ENCODE measurements at places on chromosomes 3 and 15. TPM values are rescaled to one million over a fixed set of nuclear protein-coding genes. Genes with fewer than 3 reads are reported as not detected.

DNA sequence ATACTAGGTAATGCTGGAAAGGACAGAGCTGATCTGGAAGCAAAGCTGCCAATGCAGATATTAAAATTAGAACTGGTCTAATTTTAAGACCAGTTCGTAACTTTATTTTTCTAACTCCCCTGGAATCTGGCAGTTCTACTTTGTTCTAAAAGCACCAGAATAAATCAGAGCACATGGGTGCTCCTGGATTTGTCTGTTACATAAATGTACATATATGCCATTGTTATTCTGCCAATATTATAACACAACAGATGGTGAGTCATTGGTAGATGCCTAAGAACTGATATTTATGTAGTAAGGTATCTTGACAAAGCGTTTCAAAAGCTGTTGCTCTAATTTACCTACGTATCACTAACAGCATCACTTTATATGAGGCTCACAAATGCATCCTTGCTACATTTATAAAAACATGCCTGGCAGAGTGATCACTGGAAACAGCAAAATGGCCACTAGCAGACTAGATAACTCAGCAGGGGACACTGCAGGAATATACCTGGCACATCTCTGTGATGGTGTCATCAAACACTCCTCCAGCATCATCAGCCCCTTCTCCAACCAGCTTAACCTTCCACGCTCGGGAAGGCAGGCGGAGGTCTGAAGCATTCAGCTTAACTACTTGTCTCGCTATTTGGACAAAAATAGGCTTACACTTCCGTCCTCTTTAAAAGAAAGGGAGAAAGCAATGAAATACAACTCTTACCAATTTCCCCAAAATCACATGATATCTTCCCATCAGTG, 26.2 kb downstream of the FBXL22 start:
- no peak overlapping the region for H3K27ac ChIP-seq
- H3K36me3 ChIP-seq, result peaks cover 7% of the 10 kb centered on the region
- H3K27me3 ChIP-seq, result no peaks in the 10 kb centered on the region
- no peaks in the 10 kb centered on the region for H3K4me1 ChIP-seq
- no peak for DNase-seq

- no peak for DNase-seq
- H3K27me3 ChIP-seq, result peaks cover 56% of the 10 kb centered on the region
- no peak overlapping the region for H3K4me3 ChIP-seq
- no peaks in the 10 kb centered on the region for H3K4me1 ChIP-seq
Observed at GRCh38 chr15:88220443-88221335, 35.9 kb downstream of the NTRK3 start.

- H3K4me3 ChIP-seq, result no peak overlapping the region
- no peak overlapping the region for H3K27ac ChIP-seq
Observed at GRCh38 chr15:96345560-96346399, 15.3 kb downstream of the NR2F2 start.

- H3K4me1 ChIP-seq, result no peaks in the 10 kb centered on the region
- no peaks in the 10 kb centered on the region for H3K36me3 ChIP-seq
- H3K27ac ChIP-seq, result no peak overlapping the region
- no peaks in the 10 kb centered on the region for H3K27me3 ChIP-seq
- no peak for DNase-seq
- no peak overlapping the region for H3K4me3 ChIP-seq
Observed at GRCh38 chr3:51704511-51704950, 2.3 kb upstream of the GRM2 start.

DNA sequence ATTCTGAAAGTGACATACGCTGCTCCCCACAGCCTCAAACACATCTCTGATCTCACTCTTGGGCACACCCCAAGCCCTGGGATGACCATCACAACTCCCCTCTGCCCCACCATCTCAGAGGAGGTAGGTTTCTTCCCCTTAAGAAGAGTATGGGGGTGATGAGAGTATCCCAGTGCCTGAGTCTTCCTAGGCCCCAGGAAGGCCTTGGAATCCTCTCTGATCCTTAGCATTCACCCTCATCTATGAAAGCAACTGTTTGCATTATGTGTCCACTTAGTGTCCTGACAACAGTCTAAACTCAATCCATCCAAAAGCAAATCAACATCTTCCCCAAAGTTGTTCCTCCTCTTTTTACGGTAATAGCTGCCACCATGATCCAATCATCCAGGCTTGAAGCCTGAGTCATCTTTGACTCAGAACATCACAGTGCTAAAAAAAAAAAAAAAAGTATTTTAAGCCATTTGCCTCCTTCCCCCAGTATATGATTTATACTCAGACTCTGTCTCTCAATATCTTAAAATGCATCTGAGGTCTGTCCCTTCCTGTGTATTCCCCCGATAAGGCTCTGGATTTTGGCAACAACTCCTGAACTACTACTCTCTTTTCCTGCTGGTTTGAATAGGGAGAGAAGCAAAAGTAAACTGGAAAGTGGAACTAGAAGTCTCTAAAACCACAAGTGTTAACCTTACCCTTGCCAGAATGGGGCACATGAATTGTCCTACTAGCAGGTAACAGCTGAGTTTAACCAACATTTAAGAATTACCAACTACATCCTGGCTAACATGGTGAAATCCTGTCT, 22.5 kb downstream of the POPDC2 start:
- no peaks in the 10 kb centered on the region for H3K27me3 ChIP-seq
- no peaks in the 10 kb centered on the region for H3K36me3 ChIP-seq
- no peak overlapping the region for H3K27ac ChIP-seq
- H3K4me1 ChIP-seq, result no peaks in the 10 kb centered on the region
- no peak overlapping the region for H3K4me3 ChIP-seq
- no peak for DNase-seq

The KNG1 gene
- total RNA-seq, result not detected

The CAMK2N2 gene
- total RNA-seq, result 3.6 TPM

The ADGRG7 gene
- 1.4 TPM for total RNA-seq
